ENCODE measurements at places on chromosomes 5 and 9.

- DNase-seq: no peak
Measured at GRCh38 chr9:91834740-91835139, 115.3 kb downstream of the ROR2 start.

- no peak for DNase-seq
Measured at GRCh38 chr5:50653946-50654345, 12.5 kb upstream of the PARP8 start.

- no peak for DNase-seq
Measured at GRCh38 chr5:133520062-133520461, 92.3 kb downstream of the FSTL4 start.

- DNase-seq: no peak
Measured at GRCh38 chr9:129113645-129114304, 2.6 kb downstream of the PTPA start.

GRCh38 chr5:38728029-38728428 is 117.8 kb upstream of the OSMR start:
- no peak for DNase-seq

DNA sequence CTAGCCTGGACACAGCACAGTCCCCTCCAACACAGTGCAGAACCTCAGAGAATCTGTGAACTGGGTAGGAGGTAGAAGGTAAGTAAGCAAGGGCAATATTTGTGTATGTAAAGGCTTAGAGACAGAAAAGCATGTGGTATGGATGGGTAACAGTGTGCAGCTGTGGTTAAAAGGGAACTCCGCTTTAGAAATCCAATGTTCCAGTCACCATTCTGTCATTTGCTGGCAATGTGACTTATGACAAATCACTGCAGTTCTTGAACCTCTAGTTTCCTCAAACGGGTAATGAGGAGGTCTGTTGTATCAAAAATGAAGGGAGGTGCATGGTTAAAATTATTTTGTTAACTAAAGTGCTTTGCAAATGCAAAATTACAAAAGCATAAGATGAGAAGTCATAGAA is 125.5 kb upstream of the IFNE start:
- DNase-seq: no peak

- no peak for DNase-seq
Measured at GRCh38 chr9:121836366-121836885, 185.0 kb downstream of the DAB2IP start.

GRCh38 chr5:32729651-32730050 is 18.5 kb downstream of the NPR3 start:
- no peak for DNase-seq

DNA sequence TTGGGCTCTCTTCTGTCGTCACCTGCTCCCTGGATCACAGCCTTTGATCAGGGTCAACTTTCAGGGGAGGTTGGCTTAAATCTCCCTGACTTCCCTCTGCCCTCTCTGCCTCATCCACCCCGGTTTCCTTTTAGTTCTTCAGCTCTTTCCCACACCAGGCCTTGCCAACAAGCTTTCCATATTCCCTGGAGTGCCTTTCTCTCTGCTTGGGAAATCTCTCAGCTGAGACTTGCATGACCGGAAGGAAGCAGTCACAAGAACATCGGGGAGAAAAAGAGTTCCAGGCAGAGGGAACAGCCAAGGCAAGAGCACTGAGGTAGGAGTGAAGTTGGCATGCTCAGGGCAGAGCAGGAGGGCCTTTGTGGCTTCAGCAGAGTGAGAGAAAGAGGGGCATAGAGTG is 88.4 kb upstream of the HSPA9 start:
- no peak for DNase-seq

DNA sequence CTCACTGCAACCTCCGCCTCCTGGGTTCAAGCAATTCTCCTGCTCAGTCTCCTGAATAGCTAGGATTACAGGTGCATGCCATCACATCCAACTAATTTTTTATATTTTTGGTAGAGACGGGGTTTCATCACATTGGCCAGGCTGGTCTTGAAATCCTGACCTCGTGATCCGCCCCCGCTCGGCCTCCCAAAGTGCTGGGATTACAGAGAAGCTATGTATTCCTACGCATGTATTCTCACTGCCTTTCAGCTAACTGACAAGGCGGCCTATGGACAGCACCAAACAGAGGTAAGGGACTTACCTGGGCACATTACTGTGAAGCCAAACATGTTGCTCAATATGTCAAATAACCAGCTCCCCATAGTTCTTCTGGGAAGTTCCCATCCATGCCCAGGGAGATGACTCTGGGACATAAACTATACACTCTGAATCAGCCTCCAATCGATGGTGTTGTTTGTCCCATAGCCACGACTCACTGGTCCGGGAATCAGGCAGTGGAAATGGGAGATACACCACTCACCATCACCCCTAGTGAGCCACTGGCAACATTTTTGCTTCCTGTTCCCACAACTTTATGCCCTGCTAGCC is 114.6 kb downstream of the SYK start:
- no peak for DNase-seq

DNA sequence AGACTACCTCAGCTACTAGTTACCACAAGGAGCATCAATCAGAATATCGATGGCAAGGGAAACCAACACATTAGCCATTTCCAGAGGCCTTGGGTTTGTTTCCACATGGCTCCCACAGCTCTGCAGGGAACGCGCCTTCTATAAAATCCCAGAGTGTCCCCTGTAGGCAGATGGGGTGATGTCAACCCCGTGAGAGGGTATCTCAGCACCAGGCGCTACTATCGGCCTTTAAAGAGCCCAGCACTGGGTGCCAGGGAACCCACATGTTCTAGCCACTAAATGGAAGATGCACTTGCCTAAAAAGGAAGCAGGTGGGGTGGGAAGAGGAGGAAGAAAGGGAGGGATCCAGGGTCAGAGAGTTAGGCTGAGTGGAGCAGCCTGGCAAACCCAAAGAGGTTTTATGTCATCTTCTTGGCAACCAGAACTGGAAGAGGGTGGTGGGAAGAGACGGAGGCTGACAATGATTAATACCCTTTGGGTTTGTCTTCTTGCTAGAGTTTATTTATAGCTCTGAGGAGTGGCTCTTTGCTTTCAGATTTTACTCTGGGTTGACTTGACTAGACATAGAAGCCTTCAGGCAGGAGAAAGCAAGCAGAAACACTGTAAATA is 19.9 kb downstream of the MACROH2A1 start:
- DNase-seq: no peak

DNA sequence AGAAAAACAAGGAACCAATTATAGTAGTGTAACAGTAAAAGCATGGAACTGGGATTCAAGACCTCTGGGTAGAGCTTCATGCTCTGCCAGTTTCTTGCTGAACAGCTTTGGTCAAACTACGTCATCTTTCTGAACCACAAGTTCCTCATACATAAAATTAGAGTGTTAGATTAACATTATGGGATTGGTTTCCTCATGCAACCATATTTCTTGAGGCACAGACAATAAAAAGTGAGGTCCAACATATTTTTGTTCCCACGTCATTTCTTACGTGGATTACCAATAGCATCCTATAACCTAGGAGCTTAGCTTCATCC is 354.8 kb downstream of the TMEM232 start:
- DNase-seq: no peak

- no peak for DNase-seq
Measured at GRCh38 chr9:95224376-95225019, 93.0 kb downstream of the FANCC start.

GRCh38 chr5:142864290-142865260 is 94.4 kb downstream of the ARHGAP26 start:
- DNase-seq: no peak

DNA sequence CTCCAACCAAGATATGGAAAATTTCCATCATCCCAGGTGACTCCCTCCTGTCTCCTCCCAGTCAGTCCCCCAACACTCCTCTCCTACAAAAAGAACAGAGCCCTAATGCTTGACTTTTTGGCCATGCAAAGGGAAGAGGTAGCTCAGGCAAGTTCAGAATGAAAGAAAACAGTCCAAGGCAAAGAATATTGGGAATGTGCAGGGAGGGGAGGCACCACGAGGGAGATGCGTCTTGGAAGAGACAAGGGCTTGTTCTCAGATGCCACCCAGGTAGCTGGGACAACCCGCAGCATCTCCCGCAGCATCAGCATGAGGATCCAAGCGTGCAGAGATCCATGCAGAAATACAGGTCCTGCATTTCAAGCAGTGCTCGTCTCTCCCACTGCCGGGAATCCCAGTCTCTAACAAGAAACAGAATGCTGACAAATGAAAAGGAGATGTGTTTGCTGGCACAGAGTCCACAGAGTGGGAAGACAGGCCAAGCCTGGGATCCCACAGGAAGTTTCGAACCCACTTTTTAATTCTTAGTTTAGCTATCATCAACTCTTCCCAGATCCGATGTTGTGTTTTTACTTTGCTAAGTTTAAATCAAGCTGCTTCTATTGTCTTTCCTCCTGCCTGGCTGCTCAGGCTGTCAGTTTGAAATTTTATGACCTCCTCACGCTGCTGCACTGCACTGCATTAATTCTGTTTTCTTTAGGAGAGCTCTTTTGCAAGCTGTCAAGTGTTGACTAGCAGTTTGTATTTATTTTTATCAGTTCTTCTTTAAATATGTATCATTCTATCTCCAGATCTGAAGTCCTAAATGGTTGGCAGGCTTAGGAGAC is 86.8 kb upstream of the OSMR start:
- peak; percentile 88 for DNase-seq

DNA sequence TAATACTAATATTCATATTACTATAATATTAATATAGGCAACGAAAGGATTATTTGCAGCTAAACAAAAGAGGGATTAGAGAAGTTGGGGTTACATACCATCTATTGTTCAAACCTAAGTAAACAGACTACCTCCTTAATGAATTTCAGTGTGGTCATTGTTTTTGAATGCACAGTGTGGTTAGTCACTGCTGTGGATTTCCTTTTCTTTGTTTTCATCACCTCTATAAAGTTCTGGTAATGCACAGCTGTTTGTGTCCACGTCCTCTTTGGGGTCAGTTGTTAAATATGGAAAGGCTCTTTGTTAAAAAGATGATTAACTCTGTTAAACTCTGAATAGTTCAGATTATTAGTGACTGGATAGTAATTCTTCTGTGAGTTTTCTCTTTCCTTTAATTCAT is 233.6 kb downstream of the MAST4 start:
- no peak for DNase-seq

DNA sequence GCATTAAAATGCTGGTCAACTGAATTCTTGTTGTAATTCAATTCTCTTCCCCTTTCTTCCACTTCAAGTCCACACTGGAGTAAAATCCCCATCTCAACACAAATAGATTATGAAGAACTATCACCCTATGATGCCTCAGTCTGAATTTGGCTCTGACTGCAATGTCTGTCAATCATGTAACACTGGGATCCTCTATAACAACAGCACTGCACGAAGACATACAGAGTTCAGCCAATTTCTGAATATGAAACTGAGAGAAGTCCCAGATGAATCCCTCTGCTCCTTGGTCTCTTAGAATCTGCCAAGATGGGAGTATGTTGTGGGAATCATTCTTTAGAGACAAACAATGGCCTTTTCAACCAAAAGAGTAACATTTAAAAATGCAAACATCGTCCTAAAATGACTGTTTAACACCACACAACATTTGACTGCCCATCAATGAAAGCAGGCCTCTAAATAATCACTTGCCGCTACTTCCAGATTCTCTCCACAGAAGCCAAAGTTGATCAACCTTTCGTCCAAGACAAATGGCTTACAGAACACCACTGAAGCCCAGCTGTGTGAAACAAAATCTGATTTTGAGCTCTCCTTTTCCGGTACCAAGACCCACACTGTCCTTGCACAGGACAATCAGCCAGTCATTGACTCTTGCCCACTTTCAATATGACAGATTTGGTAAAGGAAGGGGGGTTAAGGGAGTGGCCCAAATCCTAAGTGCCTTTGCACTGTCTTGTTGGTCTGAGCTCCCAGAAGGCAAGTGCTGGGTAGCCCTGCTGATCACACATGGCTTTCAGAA is 258.0 kb downstream of the EBF1 start:
- DNase-seq: no peak

- DNase-seq: no peak
Measured at GRCh38 chr9:113649054-113649453, 185.5 kb downstream of the RGS3 start.

DNA sequence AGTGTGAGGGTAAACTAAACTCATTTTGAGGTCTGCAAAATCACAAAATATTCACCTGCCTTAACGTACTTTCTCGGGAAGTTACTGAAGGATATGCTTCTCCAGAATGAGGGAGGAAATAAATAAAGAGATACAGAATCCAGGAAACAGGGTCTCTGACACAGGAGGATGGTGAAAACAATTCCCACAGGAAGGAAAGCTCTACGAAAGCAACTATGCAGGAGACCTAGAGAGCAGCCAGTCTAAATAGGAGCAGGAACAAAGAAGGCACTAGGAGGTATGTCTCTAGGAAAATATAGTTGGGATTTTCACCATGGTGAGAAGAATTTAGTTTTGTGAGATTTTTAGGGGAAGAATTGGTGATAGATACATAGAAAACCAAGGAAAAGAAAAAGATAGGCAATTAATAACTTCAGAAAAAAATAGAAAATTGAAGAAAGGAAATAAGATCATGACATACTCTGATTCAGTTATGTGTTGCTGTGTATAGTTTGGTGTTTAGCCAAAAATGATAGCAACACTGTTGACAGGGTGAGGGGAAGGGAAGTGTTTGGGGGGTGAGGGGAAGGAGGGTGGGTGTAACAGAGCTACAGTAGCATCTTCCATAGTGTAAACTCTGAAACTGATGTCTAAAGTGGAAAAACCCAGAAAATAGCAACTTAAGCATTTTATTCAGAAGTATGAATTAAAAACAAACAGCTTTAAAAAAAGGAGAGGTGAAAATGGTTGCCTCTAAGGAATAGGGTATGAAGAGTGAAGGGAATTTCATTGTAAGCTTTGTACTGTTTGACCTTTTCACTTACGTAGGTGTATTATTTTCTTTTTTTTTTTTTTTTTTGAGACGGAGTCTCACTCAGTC is 9.8 kb downstream of the GPR21 start:
- DNase-seq: no peak

- no peak for DNase-seq
Measured at GRCh38 chr5:140312067-140312790, 9.3 kb upstream of the PFDN1 start.

DNA sequence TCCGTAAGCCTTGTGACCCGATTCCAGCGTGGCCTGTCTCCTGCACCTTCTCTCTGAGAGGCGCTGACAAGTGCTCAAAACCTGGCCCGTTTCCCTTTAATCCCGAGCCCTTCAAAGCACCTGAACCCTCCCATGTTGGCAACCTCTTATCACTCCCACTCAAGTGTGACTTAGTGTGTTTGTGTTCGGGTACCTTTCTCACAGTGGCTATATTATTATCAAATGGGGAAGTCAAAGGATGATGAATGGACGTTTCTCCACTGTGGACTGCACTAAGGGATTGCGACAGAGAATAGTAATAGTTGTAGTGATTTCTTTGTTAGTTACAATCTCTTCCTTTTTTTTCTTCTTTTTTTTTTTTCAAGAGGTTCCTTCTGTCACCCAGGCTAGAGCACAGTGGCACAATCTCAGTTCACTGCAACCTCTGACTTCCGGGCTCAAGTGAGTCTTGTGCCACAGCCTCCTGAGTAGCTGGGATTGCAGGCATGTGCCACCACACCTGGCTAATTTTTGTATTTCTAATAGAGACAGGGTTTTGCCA is 65.4 kb upstream of the TNFSF8 start:
- DNase-seq: no peak

- DNase-seq: no peak
Measured at GRCh38 chr9:20941174-20941690, 90.2 kb downstream of the HACD4 start.

All from left forelimb (tissue), 1 donor.